ENCODE measurements at places on chromosomes 1 and 21.

DNA sequence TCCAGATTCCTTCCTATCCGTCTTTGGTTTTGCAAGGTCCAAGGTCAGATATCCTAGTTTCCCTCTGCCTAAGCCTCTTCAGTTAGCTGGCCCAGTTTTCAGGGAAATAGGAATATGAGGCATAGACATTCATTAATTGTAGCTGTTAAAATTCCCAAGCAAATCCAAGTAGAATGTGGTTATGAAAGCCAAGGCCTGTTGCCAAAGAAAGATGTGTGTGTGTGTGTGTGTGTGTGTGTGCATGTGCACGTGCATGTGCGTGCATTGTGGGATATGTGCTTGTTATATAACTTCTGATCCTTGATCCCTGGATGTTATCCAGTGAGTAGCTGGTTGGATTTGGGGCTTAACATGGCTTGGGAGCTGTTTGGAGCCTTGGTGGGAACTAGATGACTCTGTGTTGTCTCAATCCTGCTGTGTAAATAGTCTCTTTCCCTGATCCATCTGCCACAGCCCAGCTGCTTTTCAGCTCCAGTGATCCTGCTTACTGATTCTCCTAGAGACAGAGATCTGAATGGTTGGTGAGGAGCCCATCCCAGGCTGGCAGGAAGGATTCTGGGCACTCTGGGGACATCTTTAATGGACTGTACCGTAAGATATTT, 70.6 kb upstream of the GCLM start:
- DNase-seq = no peak

DNA sequence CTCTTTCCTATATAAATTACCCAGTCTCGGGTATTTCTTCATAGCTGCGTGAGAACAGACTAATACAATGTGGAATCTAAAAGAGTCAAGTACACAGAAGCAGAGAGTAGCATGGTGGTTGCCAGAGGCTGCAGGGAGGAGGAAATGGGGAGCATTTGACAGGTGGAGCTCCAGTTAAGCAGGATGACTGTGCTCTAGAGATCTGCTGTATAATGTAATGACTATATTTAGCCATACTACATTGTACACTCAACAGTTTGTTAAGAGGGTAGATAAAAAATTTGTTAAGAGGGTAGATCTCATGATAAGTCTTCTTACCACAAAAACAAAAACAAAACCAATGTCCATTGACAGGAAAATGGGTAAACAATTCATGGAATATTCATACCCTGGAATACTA, 82.1 kb downstream of the MT1HL1 start:
- no peak for DNase-seq

GRCh38 chr1:62401034-62401760, 35.7 kb upstream of the USP1 start:
- DNase-seq = no peak

DNA sequence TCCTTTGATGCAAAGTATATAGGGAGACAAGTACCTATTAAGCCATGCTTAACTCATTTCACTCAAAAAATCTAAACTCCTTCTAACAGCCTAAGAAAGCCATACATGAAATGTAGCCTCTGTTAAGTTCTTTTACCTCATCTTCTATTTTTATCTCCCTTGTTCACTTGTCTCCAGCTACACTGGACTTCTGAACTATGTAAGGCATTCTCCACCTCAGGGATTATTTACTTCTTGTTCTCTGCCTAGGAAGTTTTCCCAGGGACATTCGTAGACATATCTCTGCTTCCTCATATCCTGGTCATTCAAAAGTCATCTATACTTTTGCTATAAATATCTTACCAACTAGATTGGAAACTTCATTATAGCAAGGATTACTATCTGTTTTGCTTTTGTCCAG, 96.9 kb downstream of the COP1 start:
- DNase-seq = no peak

DNA sequence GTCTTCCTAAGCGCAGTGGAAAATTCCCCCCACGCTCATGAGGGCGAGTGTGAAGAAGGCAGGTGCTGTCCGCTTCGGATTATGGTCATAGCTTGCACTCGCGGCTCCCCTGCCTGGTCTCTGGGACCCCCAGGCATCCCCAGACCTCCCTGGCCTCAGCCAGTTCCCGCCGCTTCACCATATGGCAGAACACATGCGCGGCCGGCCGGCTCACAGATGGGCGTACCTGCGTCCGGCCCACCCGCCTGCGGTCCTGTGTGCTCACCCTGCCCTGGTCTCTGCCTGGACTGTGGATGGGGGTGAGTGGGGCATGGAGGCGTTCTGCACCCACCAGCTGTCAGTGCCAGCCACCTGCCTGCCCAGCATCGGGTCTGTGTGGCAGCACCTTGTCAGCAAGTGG, 34.1 kb downstream of the PRKCZ start:
- no peak for DNase-seq

- DNase-seq = no peak
Measured at GRCh38 chr1:93811326-93812065, 67.5 kb downstream of the DNTTIP2 start.

- no peak for DNase-seq
Measured at GRCh38 chr1:84757301-84757700, 67.0 kb upstream of the SSX2IP start.

GRCh38 chr1:3298197-3298596, 156.3 kb upstream of the ARHGEF16 start:
- no peak for DNase-seq

DNA sequence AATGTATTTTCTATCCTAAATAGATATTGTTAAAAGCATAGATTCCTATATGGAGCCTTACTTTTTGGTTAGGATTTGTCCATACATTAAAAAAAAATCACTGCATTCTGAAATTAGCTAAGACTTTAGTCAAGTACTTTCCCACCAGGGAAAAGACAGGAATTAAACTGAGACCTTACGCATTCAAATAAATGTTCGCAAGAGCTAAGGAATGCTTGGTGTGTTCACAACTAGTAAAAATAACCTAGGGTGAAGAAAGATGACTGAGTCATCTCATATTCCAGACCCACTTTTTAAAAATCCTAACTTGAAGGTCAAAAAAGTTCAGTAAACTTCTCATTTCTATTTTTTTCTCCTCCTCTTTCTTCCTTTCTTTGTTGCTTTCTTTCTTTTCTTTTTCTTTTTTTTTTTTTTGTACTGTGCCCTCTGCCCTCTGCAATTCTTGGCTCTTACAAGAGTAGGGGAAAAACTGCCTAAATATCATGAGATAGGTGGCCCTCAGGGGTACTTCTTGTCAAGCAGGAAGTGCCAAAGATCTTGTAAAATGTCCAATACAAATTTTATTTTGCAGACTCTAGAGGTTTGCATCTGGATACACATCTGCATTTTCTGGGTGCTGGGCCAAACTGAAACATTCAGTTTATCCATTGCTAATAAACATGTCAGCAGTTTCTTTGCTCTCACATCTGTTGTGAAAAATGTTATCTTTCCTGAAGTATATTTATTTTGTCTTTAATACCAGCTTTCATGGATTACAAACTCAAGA, 121.4 kb upstream of the GORAB start:
- no peak for DNase-seq

DNA sequence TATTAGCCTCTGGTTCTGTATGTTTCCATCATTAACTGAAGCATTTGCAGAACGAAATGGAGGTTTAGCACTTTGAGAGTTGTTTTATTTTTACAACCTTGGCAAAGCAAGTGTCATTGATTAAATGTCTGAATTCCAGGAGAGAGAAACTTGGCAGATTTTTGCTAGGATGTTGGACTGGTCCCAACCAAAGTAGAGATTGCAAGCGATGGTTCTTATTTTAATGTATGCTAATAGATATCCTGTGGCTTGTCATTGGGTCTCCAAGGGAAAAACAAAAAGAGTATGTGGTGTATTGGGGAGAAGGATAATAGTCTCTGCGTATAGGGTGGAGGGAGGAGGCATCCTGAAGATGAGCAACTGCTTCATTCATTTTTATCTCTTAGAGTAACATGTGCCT, 457.2 kb upstream of the RUNX1 start:
- no peak for DNase-seq

DNA sequence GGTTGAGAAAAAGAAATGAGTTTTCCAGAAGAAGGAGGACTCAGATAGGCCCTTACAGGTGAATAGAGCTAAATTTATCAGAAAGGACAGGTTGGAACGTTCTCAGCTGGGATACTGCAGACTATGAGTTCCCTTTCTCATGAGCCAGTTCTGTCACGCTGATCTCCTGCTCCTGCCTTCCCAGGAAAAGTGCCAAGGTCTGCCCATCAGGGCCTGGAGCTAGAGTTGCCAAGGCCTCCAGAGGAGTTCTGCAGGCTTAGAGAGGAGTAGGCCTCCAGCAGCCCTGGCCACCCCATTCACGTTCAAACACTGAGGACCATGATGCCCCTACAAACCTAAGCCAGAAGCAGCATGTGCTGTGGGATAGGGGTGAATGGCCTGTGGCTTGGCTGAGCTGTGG, 126.8 kb upstream of the TNR start:
- DNase-seq = no peak

GRCh38 chr1:235532360-235532759, 28.1 kb upstream of the B3GALNT2 start:
- DNase-seq = no peak

- DNase-seq = no peak
Measured at GRCh38 chr1:33267468-33268205, 11.3 kb downstream of the ZNF362 start.

- DNase-seq = no peak
Measured at GRCh38 chr1:109298666-109299557, 7.9 kb downstream of the MYBPHL start.

- DNase-seq = no peak
Measured at GRCh38 chr1:161999301-162000052, 24.2 kb downstream of the OLFML2B start.

GRCh38 chr1:36151845-36152203, 2.5 kb upstream of the TRAPPC3 start:
- DNase-seq = no peak

DNA sequence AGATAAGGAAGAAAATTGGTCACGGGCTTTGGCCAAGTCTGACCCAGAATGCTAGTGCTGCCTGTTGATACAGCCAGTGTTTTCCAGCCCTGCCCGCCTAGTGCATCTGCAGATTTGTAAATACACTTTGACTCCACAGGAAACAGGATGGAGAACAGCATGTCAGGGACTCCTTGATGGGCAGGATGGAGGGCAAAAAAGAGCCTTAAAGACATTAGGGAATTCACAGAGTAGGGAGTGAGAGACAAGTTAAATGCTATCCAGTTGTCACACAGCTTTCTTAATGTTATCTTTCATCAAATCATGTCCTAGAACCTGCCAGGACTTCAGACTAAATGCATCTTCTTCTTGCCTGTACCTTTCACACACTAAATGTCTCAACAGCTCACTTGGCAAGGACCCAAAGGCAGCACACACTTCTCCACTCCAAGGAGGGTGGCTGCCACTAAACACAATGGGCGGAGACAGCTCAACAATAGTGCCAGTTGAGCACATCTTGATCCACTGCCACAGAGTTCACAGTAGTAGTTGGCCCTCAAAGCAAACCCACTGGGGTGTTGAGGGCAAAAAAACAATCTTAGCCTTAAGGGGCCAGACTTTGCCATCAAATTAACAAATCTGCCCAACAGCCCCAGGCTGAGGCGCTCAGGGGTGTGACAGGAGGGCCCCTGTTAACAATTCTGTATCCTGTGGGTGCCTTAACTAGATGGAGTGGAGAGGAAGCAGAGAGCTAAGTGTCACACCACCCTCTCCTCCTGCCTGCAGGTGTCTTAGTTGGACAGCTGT, 2.7 kb downstream of the HIVEP3 start:
- no peak for DNase-seq

GRCh38 chr1:41591891-41592290, 107.4 kb upstream of the EDN2 start:
- no peak for DNase-seq

GRCh38 chr1:70426154-70427131, 15.4 kb downstream of the CTH start:
- no peak for DNase-seq

DNA sequence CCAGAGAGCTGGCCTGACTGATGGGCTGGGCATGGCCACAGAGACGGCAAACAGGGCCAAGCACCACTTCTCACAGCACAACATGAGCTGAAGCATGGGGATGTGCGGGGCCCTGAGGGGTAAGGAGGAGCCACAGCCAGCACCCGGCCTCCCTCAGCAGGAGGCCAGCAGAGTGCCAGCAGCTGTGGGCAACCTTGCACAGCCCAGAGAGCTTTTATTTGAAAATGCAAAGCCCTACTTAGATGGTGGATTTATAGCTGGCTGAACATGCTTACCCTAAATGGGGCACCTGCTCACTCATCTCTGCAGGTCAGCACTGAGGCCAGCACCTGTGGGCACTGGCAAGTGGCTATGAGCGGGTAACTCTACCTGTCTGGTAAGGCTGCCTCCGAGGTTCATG, 44.1 kb downstream of the SLC66A1 start:
- DNase-seq = no peak

DNA sequence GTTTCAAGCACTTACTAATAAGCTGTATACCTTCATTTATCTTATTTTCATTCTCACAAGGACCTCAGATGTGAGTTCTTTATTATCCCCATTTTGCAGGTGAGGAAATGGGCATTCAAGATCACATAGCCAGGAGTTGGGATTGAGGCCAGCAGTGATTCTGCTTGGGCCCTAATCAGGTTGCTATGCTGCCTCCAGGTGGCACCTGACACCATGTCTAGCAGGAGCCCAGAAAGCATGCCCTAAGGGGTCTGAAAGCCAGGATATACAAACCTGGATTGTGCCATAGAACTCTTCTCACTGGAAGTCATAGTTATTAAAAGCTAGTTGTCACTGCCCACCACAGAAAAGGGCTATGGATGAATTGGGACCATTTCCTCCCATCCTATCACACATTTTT, 61.1 kb downstream of the FYB2 start:
- DNase-seq = no peak

- DNase-seq = no peak
Measured at GRCh38 chr21:37940691-37941090, 24.4 kb upstream of the KCNJ6 start.

GRCh38 chr1:118021668-118022067, 92.1 kb downstream of the WDR3 start:
- no peak for DNase-seq

GRCh38 chr1:85267313-85267712, 7.9 kb upstream of the C1orf52 start:
- no peak for DNase-seq

DNA sequence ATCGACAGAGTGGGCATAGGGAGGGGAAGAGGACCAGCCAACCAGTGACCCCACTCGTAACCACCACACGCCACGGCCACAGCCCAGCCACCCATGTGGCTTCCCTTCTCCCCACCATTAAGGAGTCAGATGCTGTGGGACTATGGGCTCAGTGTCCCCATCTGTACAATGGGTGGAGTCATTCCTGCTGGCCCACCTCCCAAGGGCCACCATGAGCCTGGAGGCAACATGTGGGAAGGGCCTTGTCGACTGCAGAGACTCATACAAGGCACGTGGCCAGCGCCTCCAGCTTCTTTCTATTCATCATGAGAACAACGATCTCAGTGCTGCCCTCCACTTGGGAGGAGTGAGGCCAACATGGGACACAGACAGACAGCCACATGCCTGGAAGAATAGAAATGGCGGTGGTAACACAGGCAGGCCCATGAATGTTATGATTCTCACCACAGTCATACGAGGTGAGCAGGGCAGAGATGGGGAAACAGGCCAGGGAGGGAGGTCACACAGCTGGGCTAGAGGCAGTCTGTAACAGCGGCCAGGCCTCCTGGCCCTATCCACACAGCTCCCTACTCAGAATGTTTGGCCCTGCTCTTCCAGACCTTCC, 16.1 kb downstream of the LRP8 start:
- DNase-seq = no peak

GRCh38 chr1:43284065-43284464, 1.3 kb downstream of the C1orf210 start:
- DNase-seq = no peak
